PC-9 (cell line): ENCODE measurements at places on chromosomes 5 and 9.
A peak's percentile ranks its signal among the peaks of the same experiment; 100 is the strongest.

DNA sequence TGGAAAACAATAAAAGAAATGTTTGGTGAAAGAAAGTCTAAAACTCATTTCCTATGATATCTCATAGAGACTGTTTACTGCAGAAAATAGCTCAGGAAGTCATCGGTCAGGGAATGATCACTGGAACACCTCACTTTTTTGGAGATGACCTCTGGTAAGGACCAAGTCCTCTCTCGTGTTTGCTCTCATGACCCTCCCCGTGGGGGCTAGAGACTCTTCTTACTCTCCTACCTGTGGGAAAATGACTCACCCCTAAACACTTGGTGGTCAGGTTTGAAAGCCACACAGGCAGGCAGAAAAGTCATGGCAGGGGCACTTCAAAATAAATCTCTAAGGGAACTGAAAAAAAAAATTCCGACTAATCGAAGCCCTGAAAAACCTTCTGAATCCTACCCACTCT is 48.2 kb downstream of the FAM240B start:
- peaks cover 11% of the 10 kb centered on the region; the same call in 1 of the 2 replicates for H3K4me1 ChIP-seq
- H3K27ac ChIP-seq, result peak overlapping the region; percentile 25; the same call in 1 of the 2 replicates
- no peaks in the 10 kb centered on the region for H3K27me3 ChIP-seq
- H3K36me3 ChIP-seq, result no peaks in the 10 kb centered on the region
- H3K4me3 ChIP-seq, result peak overlapping the region; percentile 34; the same call in 1 of the 2 replicates

DNA sequence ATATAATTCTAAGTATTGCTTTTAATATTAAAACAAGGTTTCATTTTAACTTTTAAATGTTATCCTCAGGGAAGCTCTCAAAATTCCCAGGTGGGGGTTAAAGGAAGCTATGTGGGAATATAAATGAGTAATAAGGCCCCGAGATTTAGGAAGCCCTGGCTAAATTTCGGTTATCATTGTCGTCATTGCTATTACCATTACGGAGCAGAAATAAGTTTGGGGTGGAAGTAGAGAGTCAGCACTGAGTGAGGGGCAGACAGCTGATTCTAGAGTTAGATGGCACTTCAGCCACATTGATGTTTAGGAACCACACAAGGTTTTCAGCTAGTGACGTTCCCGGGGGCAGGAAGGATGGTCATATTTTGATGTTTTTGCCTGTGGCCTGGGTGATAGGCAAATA is 74.9 kb downstream of the NREP start:
- no peak overlapping the region for H3K4me3 ChIP-seq
- peaks cover 19% of the 10 kb centered on the region for H3K4me1 ChIP-seq

- H3K36me3 ChIP-seq, result no peaks in the 10 kb centered on the region
- no peaks in the 10 kb centered on the region for H3K27me3 ChIP-seq
Observed at GRCh38 chr5:13625616-13626198, 318.8 kb downstream of the DNAH5 start.

GRCh38 chr9:124216474-124217176 is 41.1 kb upstream of the NEK6 start:
- H3K36me3 ChIP-seq, result no peaks in the 10 kb centered on the region
- H3K4me1 ChIP-seq, result peaks cover 45% of the 10 kb centered on the region
- H3K4me3 ChIP-seq, result no peak overlapping the region
- no peak overlapping the region for H3K27ac ChIP-seq

DNA sequence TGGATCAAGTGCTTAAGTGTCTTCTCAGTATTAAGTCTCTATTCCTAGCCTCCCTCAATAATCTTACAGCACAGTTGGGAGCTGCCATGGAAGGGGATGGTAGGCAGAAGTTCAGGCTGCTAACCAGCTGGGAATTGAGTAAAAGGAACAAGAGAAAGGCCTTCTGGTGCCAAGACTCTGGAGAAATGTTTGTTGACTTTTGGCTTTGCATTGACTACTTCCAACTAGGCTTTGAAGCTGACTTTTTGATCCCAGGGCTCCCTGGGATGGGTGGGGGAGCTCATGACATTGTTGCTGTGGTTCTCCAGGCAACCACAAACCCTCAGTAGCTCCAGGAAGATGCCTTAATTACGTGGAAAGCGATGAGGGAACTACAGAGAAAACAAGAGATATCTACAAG is 85.2 kb upstream of the HTR4 start:
- no peaks in the 10 kb centered on the region for H3K36me3 ChIP-seq
- H3K4me3 ChIP-seq, result no peak overlapping the region
- H3K4me1 ChIP-seq, result peaks cover 23% of the 10 kb centered on the region

DNA sequence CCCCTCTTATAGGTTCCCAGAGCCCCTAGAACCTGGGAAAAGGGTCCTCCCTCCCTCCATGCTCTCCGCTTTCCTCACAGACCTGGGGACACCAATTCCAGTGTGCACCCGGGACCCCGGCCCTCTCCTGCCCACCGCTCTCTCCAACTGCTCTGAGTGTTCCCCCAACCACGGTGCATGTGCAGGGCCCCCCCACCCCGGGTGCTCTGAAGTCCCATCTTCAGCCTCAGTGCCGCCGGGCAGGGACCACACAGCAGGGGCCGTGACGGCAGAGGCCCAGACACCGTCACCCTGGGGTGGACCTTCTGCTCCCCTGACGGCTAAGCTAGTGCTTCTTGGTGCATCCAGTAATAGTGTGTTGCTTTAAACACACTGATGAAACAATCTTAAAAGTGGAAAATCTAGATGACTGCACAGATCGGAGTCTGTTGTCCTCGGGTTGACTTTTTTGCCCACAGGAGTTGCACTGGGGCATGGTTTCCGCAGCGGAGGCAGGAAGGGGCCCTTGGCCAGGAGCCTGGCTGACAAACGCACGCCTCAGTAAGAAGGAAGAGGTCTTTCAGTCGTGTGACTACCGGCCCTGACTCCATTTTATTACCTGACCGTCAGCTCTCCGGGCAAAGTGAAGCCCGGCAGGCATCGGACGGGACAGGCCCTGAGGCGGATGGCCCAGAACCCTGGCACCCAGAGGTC is 36.2 kb upstream of the SLC6A3 start:
- H3K36me3 ChIP-seq, result peaks cover 8% of the 10 kb centered on the region
- DNase-seq, result no peak
- H3K4me1 ChIP-seq, result no peaks in the 10 kb centered on the region
- no peak overlapping the region for H3K27ac ChIP-seq

- DNase-seq, result peak; percentile 13
- peaks cover 26% of the 10 kb centered on the region for H3K27me3 ChIP-seq
- H3K4me1 ChIP-seq, result no peaks in the 10 kb centered on the region
- peak overlapping the region; percentile 68 for H3K4me3 ChIP-seq
Observed at GRCh38 chr5:129904667-129905472, 605 bp downstream of the CHSY3 start.
